ENCODE measurements at places on chromosomes 13 and 19.

GRCh38 chr19:29974701-29975100 lies 32.7 kb downstream of the URI1 start:
- no peak for DNase-seq

- DNase-seq = peak; percentile 32
Measured at GRCh38 chr13:98390086-98390715, 186.7 kb downstream of the STK24 start.

GRCh38 chr13:29165216-29165615 lies 345.1 kb downstream of the MTUS2 start:
- peak; percentile 88 for DNase-seq

DNA sequence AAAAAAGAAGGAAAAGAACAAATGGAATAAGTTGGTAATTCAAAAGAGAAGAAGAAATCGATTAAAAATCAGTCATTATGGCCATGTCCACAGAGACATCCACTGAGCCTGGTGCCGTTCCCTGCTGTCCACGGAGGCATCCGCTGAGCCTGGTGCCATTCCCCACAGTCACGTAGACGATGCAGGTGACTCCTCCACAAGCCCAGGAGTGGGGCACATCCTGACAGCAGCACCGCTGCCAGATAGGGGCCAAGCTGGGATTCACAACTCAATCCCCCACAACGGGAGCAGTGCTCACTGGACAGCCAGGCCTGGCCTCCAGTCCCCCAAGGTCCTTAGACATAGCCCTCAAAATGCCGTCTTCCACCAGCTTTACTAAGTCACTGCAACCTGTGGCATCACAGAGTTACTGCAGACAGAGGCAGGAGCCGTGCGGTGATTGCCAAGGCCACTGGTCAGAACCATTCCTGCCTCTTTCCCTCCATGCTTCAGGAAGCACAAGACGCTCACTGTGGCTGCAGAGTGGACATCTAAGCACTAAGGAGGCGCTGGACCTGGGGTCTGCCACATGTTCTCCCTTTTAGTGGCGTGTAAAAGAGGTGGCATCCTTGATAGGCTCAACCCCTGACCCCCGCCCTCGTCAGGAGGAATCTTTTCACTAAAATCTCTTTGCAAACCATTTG lies 131.5 kb upstream of the SPACA7 start:
- DNase-seq = no peak

- DNase-seq = no peak
Measured at GRCh38 chr19:54100561-54100960, at the start of gene OSCAR. Gene OSCAR, minus strand, starts transcription at chr19:54100803. Its CDS starts 11 bp downstream, at chr19:54100792.

GRCh38 chr19:33796164-33796875 lies at the start of gene KCTD15:
Gene KCTD15, plus strand, starts transcription at chr19:33796870. Its CDS starts 3,585 bp downstream, at chr19:33800455.
- DNase-seq = peak; percentile 56

DNA sequence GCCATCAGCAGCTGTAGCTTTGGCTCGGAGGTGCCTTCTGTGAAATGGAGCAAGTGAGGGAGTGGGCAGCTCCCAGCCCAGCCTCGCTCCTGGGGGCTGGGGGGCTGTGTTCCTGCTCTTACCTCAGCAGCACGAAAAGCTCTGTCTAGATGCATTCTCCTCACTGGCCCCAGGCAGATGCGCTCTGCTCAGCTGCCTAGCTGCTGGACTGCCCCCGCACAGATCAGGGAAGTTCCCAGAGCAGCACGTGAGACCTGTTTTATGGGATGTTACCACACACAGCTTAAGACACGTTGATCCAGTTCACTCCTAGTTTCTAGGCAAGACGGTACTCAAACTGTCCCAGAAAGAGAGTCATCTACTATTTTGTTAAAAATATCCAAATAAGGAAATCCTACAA lies 13.6 kb downstream of the LCP1 start:
- DNase-seq = peak; percentile 68

- DNase-seq = peak; percentile 49
Measured at GRCh38 chr19:14561847-14562351, 10.0 kb downstream of the NDUFB7 start.

DNA sequence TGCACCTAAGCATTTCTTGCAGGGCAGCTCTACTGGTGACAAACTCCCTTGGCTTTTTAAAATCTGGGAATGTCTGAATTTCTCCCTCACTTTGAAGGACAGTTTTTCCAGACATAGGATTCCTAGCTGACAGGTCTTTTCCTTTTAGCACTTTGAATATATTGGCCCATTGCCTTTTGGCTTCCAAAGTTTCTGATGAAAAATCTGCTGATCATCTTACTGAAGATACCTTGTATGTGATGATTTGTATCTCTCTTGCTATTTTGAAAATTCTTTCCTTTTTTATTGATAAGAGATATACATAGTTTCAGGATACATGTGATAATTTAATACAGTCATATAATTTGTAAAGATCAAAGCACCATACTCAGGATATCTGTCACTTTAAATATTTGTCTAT lies 211.1 kb downstream of the ZIC5 start:
- no peak for DNase-seq

DNA sequence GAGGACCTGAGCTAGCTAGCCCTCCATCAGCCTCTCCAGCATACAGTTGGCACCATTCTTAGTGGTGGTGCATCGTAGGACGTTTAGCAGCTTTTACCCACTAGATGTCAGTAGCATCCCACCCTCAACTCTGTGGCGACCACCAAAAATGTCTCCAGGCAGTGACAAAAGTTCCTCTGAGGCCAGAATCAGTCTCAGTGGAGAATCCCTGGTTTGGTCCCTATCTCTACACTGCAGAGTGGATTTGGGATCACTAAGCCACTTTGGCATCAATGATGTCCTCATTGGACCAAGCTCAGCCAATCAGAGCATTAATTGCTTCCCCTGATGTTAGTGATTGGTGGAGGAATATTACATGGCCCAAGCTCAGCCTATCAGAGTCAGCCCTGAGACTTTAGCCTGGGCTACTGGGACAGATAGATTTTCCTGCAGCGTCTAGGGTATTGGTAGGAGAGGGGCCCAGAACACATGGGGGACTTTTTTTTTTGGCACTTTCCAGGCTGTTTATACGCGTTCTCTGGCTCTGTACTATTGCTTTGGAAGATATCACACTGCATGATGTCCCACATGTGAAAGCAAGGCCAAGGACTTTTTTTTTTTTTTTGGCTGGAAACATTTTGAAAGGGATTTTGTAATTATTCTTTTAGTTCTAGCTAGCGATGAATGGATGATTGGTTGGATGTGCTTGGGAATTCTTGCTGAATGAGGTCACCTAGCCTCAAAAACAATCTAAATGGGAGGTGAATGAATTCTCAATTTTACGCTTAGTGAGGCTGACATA lies 7.0 kb downstream of the TMEM221 start:
- peak; percentile 52 for DNase-seq
